ENCODE measurements at places on chromosomes 13 and 19.

GRCh38 chr19:23867895-23868294, 46.8 kb upstream of the ZNF726 start:
- DNase-seq, result no peak

DNA sequence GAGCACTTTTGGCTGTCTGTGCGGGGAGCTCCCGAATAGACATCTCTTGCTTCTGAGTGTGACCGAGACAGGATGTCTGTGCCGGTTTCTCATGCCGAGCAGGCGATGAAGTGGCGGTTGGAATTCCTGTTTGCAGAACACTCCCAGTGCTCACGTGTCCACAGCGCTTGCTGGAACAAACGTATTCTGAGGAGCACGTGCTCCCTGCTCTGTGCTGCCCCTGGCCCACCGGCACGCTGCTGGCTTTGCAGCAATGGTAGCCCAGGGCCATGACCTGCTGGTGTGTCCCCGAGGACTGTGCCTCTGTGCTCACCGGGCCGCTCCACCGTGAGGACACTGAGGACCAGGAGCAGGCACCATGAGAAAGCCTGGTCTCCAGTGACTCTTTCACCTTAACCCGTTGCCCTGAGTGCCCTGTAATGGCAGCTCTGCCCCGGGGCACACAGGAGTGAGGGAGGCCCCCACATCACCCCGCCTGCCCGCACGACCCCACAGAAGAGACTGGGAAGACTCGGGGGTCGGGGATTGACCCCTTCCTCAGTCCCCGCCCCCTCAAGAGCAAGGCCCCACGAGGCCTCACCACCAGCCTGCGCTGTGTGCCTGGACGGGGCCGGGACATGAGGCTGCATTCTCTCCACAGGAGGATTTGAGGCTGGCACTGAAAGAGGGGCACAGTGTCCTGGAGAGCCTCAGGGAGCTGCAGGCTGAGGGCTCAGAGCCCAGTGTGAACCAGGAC, 40.0 kb upstream of the F7 start:
- no peak for DNase-seq

DNA sequence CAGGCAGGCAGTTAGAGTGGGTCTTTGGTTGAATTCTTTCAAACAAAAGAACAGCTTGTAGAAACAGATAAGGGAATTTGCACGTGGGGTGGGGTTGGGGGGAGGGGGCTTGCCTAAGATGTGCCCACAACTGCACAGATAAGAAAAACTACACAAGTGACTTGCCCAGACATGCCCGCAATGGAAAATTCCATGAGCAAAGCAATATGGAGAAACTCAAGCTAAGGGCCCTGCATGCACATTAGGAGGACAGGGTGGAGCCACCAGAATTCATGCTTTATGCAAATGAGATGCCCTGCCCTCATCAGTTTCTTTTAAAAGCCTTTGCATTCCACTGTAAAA, 755.6 kb upstream of the MIR17HG start:
- DNase-seq, result no peak

DNA sequence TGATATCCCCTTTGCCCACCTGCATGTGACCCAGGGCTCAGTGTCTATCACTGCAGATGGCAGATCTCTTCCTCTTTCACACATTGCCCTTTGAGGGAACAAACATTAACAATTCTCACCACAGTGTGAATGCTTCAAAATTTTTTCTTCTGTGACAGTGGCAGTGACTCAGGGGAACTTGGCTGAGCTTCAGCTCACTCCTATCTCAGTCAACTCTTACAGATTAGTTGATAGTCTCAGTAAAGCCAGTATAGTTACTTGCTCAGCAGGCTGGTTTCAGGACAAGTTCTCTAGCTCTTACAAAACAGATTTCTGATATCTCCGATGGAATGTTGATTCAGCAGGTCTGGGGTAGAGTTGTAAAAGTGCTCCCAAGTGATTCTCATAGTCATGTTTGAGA, 166.9 kb downstream of the DLEU7 start:
- no peak for DNase-seq

GRCh38 chr13:21812192-21812626, 141.3 kb downstream of the FGF9 start:
- no peak for DNase-seq

GRCh38 chr19:39768334-39768733, 10.3 kb upstream of the LEUTX start:
- DNase-seq, result no peak

DNA sequence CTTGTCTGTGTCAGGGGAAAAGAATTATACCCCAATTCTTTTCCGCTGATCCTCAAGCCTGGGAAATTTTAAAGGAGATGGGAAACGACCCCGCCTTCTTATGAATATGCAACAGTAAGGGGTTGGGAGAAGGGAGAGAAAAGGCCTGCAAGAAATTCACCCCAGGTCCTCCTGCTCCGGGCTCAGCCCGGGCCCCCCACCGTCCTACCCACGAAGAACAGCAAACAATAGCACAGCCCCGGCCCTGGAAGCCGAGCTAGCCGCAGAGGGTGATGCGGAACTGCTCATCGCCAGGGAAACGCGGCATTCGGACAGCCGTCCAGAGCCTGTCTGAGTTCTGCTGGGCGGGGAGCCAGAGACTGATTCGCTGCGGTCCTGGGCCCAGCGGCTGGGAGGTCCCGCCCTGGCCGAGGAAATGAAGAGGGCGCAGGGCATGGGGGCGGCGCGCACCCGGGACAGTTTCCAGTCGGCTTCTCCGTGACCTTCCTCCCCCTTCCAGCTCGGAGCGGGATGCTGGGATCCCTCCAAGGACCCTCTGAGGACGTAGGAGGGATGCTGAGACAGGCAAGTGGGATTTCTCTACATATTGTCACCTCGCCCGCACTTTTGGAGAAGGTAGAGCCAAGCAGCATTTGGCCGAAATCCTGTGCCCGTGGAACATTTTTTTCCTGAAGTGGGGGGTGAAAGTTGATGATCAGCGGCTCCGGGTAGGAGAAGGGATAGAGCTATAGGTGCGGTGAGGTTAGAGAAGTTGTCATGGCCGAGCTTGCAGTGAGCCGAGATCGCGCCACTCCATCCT, 82.3 kb upstream of the C1QTNF9B start:
- DNase-seq, result no peak

- DNase-seq, result no peak
These were observed 14.0 kb downstream of the ZNF114 start for GRCh38 chr19:48283908-48284307.

- no peak for DNase-seq
These were observed 1.3 kb downstream of the NAT14 start for GRCh38 chr19:55486043-55486970.

- no peak for DNase-seq
These were observed 56.4 kb upstream of the MBNL2 start for GRCh38 chr13:97165502-97166425.

DNA sequence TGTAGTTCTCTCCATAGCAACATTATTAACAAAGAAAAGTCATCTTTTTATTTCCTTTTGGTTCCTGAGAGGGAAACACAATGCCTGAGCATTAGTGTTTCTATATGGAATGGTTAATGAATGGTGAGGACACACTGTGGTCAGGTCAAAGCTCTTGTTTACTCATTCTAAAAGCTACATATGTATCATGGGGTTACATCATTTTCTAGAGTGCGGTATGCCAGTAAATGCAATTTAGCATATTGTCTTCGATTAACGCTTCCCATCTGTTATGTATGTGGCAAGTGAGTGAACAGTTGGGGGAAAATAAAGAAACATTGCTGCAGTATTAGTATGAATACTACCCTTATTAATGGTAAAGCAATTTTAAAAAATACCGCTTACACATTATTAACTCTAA, 1152.2 kb upstream of the SPRY2 start:
- DNase-seq, result no peak

DNA sequence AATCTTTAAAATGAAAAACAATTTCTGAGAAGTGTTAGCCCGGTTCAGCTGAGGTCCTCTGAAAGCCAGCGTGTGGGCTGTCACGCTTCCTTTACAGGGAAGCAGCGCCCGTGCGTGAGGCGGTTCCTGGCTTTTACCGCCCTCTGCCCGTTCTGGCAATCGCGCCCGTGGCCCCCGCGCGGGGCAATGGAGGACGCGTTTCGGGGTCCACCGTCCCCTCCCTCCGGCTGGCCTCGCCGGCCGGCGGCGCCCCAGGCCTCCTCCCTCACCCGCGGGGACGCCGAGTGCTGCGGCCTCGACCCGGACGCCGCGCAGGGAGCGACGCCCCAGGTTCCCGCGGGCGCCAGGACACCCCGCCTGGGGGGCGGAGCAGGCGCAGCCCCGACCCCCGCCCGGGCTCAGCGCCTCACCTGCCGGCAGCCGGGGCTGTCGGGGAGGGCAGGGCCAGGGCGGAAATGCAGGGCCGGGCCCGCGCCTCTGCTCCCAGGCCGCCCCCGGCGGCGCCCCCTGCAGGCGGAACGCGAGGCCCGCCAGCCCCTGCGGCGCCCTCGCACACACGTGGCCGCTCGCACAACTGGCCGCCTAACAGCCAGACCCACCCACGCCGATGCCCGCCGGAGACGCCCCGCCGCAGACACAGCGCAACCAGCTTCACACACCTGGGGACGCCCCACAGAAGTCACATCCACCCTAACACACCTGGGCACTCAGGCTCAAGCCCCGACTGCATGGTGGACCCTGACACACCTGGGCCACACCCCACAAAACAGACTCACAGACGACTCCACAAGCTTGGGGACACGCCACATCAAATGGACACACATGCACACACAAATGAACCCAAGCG, at the start of gene GGACT:
Gene GGACT (minus strand): TSS at position 459 of the 847 bp plus-strand sequence. CDS start 56,198 bp downstream, outside the sequence.
- peak; percentile 59 for DNase-seq

GRCh38 chr13:29605860-29606526, 10.5 kb upstream of the SLC7A1 start:
- DNase-seq, result no peak

Measured in stimulated activated CD8-positive, alpha-beta memory T cell treated with anti-CD3 and anti-CD28 coated beads, Interleukin-4, amount 100 ng/mL, for 1 hour (primary cell).